ENCODE measurements at places on chromosomes 6 and 20.

GRCh38 chr6:158653577-158654354 lies 3.9 kb downstream of the SYTL3 start:
- no peak for DNase-seq

DNA sequence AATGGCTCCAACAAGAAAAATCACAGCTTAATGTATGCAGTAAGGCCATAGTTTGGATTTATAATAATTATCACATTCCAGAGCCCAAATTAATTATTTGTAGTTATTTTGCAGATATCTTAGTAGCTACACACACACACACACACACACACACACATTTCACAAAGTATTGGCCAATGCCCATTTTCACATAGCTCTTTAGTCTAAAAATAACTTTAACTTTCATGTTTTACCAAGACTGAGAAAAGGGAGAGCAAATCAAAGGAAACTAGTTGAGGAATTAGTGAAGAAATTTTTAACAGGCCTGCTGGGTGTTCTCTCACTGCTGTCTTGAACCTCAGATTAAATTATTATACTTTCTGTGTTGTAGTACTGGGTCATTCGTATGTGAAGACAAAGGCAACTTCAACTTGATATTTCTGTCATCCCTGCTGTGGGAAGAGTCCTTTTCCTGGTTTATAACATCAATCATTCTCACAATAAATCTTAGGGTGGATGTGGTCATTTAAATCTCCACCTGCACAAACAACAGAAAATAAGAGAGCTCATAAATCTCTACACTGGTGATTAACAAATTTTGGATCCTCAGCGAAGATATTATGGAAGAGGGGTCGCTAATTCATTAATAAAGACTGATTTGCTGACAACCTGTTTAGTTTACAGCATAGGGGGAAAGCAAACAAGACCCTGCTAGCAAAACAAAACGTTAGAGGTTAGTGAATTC lies 1.6 kb upstream of the TCF21 start:
- DNase-seq, result no peak

GRCh38 chr6:29201966-29202365 lies 31.3 kb downstream of the OR2J2 start:
- no peak for DNase-seq

- peak; percentile 28 for DNase-seq
Observed at GRCh38 chr6:9484686-9485085, 930.2 kb downstream of the TFAP2A start.

DNA sequence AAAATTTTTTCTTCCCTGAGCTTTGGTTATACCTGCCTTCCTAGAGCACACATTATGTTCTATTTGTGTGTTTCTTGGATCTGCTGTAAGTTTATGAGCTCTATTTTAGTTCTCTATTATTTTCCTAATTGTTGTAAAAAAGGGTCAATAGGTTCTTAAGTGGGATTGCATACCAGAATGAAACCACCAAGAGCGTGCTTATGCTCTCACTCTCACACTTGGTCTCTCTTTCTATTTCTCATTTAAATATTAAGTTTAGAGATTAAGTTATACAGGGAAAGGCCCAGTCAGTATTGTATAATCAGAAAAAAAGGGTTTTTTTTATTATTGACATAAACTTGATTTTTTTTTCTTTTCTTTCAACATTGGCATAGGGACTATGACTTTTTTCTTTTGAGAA lies 96.8 kb downstream of the RIMS1 start:
- no peak for DNase-seq

GRCh38 chr20:1830240-1830639 lies 65.0 kb upstream of the SIRPA start:
- DNase-seq, result peak; percentile 97

DNA sequence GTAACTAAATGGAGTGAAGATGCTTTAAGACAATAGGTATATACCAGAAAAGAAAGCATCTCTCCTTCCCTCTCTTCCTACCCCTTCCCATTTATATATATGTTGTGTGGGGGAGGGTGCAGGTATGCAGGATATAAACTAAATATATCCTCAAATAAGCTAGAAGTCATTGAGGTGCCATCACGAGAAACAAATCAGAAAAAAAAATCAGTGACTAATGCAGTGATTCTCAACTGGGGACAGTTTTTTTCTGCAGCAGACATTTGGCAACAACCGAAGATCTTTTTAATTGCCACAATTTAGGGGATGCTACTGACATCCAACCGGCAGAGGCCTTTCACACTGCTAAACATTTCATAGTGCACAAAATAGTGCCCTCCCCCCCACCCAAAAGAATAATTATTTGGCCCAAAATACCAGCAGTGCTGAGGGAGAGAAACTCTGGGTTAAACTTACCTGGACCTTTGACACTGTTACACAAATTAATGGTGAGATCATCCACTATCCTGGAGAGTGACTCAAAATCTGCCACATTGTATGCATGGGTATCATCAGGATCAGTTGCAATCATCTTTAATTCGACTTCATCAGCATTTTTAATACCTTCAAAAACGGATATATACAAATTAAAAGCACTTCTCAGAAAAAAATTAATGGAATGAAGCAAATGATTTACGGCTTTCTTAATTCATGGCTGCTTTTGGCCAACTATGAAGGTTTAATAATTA lies 55.0 kb downstream of the COL12A1 start:
- DNase-seq, result no peak

GRCh38 chr6:136037876-136038460 lies 186.5 kb downstream of the PDE7B start:
- DNase-seq, result peak; percentile 84

DNA sequence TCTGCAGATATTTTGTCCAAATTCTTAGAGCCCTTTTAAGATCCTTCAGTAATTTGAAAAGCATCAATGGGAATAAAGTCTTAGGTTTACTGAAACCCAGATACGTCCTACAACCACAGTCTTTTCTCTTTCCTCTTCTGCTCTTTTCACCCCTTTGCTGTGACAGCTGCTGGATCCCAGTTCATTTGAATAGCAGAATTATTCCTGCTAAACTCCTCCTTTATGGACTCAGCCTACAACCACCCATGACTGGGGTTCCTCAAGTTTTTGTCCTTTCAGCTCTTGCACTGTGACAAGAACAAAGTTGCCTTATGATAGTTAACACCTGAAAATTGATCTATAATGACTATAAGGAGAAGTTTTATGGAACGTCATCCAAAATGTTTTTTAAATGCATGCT lies 237.5 kb downstream of the EYA4 start:
- no peak for DNase-seq

DNA sequence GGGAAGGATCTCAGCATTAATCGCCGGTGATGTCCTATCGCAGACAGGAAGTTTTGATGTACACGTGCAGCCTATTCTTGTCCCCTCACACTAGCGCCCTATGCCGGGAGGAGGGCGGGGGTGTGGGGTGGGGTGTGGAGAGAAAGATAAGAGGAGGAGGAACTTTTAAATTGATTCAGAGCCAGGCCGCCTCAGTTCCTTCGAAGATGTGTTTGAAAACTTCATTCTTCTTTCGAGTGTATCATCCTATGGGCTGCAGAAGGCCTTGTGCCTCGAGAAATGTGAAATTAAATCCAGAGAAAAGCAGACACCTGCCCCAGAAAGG lies 2.5 kb upstream of the POU3F2 start:
- DNase-seq, result no peak

GRCh38 chr6:16205377-16206144 lies 32.8 kb upstream of the GMPR start:
- DNase-seq, result peak; percentile 95

DNA sequence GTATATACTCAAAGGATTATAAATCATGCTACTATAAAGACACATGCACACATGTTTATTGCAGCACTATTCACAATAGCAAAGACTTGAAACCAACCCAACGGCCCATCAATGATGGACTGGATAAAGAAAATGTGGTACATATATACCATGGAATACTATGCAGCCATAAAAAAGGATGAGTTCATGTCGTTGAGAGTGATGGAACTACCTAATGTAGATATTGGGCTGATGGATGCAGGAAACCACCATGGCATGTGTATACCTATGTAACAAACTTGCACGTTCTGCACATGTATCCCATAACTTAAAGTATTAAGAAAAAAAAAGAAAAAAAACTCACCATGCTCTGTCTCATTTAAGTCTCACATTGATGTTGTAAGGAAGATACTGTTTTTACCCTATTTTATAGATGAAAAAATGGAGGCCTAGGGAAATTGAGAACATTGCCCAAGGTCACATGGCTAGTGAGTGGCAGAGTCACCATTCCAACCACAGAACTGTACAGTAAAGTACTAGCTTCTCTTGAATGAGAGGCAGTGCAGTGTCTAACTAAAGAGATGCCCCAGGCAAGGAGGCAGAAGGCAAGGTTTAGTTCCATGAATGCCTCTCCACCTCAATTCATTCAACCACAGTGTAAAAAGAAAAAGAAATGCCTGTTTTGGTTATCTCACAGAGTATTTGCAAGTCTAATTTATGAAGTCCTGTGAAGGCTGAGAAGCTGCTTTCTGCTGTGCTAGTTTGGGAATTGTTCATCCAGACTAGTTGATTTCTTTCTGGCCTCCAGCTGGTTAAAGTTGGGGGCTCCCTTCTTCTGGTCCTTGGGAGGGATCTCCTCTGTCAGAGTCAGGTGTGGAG lies 68.2 kb downstream of the FIG4 start:
- DNase-seq, result no peak

Measured in EH (cell line).